Activated CD4-positive, alpha-beta T cell treated with anti-CD3 and anti-CD28 coated beads for 4 hours (primary cell): ENCODE measurements at places on chromosomes 12 and 14.

- peak; percentile 22 for DNase-seq
Measured at GRCh38 chr14:66495218-66496098, 9.3 kb downstream of the CCDC196 start.

DNA sequence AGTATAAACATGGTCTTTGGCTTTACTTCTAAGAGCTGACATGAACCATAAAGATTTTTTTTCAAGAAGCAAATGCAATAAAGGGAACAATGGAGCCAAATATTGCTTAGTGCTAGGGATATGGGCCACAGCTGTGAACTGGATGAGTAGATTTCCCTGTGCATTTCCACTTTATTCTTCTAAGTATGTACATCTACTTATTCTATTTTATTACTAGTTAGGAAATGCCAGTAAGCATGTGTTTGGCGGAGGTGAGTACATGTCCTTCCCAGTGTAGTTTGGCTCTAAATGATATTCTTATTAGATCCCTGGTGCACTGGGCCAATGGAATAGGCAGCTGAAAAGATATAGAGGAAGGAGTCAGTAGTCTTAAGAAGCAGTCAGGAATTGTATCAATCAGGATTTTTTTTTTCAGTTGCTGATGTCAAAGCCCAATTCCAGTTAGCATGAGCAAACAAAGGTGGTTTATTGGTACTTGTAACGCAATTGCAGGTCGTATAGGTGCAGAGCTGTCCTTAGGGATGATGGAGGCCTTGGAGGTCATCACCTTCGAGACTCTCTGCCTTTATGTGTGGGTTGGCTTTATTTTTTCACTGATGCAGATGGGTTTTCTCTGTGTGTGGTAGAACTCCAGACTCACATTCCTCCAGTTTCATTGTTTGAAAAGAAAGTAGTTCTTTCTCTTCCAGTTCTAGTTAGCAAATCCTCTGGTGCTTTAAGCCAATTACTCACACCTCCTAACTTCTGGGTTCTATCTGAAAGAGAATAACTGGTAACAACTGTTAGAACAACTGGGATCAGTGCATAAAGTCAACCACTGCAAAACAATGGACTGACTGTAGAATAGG is 139.0 kb upstream of the LRIG3 start:
- DNase-seq, result no peak

DNA sequence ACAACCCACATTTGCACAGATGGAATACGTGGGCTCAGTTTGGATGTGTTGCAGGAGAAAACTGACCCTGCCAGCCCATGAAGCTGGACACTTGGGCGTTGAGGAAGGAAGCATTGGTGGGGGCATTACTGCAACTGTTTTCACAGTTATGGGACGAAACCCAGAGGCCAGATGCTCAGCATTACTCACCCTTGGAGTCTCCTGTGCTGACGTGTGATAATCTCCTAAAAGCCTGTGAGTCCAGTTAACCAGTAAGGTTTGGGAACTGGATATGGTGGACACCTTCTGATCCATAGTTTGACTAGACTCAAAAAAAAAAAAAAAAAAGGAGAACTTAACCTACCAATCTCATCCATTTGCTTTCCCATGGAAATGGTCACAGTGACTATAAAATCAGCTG is 52.8 kb upstream of the EGLN3 start:
- no peak for DNase-seq

DNA sequence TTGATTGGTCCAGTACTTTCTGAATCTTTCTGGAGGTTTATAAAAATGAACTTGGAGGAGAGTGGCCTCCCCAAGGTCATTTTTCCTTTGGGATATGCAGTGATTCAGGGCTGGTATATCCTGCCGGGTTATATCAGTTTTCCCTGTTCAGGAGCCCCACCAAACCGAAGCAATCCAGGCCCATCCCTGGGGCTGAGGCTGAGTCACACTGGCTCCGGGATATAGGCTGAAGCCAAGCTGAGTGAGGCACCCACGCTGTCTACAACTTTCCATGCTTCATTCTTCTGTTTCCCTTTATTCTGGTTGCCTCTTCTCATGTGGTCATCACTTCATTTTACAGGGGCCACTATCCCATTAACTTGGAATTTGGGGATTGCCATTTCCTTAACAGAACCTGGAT is 3.4 kb downstream of the SSPN start:
- DNase-seq, result no peak

DNA sequence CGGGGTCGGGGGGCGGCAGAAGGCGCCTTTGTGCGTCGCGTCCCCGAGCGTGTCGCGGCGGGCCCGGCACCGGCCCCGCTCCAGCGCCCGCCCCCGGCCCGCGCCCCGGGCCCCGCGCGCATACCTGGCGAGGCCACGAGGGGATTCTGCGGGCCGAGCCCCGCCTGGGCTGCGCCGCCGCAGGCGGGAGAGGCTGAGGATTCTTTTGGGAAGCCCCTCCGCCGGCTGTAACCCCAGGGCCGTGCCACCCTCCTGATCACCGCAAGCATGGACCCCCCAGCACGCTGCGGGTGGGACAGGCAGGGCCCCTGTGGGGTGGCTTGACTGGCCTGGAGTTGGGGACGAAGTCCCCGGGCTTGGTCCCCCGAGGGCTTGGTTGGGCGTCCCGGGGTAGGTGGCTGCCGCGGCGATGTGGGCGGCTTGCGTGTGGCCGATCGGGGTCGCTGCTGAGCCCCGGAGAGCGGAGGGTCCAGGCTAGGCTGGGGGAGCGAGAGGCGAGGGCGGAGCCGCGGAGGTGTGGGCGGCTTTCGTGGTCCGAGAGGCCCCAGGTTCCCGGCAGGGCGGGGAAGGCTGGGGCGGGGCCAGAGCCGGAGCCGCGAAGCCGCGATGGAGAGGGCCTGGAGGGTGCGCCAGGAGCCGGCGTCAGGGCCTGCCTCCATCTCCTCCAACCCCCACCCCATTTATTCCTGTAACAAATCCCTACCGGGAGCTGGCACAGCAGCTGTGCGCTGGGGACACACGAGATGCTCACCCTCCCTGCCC is 28.4 kb upstream of the GPR132 start:
- DNase-seq, result peak; percentile 73

- DNase-seq, result no peak
Measured at GRCh38 chr12:19234981-19235871, 105.7 kb downstream of the PLEKHA5 start.

DNA sequence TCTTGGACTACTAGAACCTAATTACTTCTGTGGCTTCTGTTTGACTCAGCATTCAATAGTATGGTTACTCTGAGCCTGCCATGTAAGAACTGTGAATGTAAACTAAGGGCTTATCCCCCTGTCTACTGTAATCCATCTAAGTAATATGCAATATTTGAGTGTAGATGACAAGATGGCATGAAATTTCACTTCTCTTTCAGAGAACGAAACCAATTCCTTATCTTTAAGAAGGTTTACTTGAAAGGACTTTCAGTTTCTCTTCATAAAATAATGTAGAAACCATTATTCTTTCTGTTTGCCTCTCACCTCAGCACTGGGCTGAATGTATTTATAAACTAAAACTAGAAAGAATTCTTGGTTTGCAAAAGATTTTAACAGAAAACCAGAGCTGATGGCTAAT is 60.4 kb upstream of the ARID2 start:
- DNase-seq, result no peak

- no peak for DNase-seq
Measured at GRCh38 chr14:21063479-21063878, 5.9 kb downstream of the RNASE8 start.

DNA sequence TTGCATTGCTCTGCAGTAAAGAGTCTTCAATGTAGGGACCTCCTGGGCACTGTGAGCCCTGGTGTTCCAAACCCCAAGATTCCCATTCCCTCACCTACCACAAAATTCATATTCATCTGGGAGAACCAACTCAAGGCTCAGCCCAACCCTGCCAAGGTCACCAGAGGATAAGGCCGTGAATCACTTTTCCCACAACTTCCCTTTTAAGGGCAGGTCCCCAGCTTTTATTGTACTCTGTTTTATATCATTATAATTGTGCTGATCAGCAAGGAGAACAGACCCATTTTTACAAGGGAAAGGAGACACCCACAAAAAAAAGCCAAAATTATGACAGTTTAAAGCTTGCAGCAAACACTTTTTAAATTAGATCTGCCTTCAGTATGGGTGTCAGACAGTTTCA is 363.0 kb upstream of the FKBP4 start:
- no peak for DNase-seq

DNA sequence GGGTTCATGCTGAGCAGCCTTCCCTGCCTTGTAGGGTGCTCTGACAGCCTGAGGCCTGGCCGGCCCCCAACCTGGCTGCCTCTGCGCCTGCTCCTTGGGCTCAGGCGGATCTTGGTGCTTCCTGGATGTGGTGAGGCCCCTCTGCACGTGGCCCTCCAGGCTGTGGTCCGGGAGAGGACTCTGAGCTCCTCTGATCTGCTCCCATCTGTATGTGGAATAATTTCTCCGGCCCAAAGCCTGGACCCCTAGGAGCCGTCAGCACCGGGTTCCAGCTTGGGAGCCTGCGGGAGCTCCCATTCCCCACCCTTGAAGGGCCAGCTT is 21.3 kb upstream of the EIF2B2 start:
- no peak for DNase-seq

- DNase-seq, result peak; percentile 33
Measured at GRCh38 chr12:109053382-109054123, 1.2 kb downstream of the USP30 start.

DNA sequence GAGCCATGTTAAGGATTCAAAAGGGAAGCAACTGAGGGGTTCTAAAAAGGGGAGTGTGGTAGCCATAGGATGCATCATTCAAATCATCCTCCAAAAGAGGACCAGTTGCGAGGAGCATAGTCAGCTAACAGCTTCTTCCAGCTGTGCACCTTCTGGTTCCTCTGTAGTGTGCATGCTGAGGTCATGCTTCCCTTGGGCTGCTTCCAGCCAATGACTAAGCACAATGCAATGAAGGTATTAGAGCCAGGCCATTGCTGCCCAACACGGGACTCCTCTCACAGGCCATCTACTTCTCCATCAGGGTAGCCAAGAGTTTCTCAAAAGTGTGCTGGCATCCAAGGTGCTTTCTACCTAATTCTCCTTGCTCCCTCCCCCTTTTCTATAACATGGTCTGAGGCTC is 69.2 kb upstream of the ARID2 start:
- no peak for DNase-seq

GRCh38 chr14:63875311-63875710 is 22.5 kb downstream of the SYNE2 start:
- no peak for DNase-seq

GRCh38 chr12:76586764-76587395 is 27.3 kb upstream of the OSBPL8 start:
- DNase-seq, result peak; percentile 29

DNA sequence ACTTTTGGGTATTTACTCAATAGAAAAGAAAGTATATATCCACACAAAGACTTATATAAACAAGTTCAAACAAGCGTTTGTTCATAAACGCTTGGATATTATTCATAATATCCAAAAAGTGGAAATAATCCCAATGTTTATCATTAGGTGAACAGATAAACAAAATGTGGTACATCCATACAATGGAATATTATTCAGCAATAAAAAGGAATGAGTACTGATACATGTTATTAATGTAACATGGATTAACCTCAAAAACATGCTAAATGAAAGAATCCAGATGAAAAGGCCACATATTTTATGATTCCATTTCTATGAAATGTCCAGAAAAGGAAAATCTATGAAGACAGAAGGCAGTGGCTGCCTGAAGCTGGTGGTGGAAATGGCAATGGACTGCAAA is 16.8 kb upstream of the MYH7 start:
- no peak for DNase-seq

DNA sequence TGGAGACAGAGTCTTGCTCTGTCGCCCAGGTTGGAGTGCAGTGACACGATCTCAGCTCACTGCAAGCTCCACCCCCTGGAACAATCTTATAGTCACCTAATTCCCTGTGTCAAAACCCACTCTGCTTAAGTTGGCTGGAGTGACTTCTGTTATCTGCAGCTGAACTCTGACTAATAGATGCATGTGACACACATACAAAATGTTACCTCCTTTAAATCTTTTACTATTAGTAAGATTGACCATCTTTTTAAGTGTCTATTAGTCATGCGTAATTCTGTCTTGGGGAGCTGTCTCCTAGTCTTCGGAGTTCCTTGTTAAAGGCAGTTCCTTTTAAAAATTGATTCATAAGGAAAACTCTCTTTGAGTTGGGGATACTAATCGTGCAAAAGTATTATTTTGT is 7.4 kb downstream of the IFI27L1 start:
- DNase-seq, result no peak

DNA sequence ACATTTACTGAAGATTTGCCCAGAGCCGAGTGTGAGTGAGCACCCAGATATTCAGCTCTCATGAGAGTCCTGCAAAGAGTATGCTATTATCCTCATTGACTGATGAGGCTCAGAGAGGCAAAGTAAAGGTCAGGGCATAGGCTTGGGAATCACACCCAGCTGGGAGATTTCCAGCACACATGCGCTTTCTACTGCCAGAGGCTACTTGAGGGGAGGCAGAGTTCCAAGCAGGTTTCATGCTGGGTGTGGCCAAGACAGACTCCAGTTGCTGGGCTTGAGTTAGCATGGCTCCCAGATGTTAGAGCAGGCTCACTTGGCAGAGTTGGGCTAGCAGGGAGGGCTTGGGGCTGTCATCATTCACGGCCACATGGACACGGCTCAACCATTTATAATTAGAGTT is 14.4 kb upstream of the FAM181A start:
- no peak for DNase-seq

- DNase-seq, result no peak
Measured at GRCh38 chr12:57008178-57008577, 1.8 kb upstream of the ZBTB39 start.

- no peak for DNase-seq
Measured at GRCh38 chr14:68139431-68140075, 320.0 kb downstream of the RAD51B start.

GRCh38 chr14:105903971-105904370 is 377.6 kb downstream of the TMEM121 start:
- no peak for DNase-seq

DNA sequence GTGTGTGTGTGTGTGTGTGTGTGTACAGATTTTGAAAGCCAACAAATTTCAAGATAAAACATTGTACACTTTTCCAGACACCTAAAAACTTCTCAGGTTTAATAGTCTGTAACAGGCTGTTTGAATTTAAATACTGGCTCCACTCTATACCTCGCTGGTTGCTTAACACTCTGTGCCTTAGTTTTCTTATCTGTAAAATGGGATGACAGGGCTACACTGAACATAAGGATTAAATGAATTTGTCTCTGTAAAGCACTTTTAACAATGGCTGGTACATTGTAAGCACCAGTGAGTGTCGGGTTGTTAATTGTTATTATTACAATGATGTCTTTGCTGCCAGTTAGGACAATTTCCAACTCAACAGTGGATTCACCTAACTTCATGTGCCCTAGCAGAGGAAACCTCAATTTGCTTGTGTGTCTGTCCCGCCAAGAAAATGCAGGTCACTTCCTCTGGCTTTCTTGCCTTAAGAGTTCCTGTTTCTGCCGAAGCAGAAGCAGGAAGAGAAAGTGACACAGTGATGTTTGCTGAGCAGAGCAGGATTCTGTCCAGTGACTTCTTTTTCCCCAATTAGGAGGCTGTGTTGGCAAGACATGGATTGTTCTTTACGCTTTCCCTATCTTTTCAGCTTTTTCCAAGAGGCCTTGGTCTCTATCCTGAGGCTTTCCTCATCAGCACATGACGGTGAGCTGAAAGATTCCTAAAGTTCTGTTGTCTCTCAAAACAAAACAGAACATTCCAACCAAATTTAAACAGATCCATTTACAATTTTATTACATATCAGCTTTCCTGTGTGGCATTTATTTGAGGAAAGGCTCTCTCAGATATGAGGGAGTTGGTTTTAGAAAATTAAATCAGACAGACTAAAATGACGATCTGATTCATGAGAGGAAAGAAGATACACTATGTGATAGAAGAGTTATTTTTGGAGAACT is 154.1 kb upstream of the ATP2B1 start:
- DNase-seq, result peak; percentile 20
